ENCODE measurements at places on chromosomes 11 and 22.

GRCh38 chr22:49968313-49968830 is 7.8 kb downstream of the PIM3 start:
- DNase-seq = no peak

DNA sequence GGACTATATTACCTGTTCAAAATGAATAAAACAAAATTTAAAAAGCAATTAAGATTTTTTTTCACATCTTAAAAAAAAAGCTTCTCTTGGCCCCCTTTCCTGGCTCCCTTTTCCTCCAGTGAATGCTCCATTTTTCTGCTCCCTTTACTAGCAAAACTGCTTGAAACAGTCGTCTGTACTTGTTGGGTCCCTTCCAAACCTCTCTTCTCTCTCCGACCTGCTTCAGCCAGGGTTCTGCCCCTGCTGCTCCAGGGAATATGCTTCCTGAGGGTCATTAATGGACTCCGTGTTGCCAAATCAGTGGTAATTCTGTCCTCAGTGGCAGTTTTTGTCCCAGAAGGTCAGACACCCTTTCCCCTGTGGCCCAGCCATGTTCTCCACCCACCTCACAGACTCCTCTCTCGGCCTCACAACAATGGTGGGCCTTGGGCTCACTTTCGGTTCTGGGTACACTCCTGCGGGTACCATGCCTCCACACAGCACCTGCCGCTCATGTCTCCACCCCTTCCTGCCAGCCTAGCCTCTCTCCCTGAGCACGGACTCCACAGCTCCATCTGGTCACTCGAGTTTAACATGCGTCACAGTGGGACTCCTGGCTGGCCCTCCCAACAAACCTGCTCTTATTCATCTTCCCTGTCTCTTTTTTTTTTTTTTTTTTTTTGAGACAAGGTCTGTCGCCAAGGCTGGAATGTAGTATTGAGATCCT is 7.8 kb upstream of the POLR3H start:
- no peak for DNase-seq

GRCh38 chr11:117205211-117205818 is 6.1 kb downstream of the TAGLN start:
- no peak for DNase-seq

GRCh38 chr11:37026326-37026725 is 428.3 kb upstream of the RAG2 start:
- no peak for DNase-seq

DNA sequence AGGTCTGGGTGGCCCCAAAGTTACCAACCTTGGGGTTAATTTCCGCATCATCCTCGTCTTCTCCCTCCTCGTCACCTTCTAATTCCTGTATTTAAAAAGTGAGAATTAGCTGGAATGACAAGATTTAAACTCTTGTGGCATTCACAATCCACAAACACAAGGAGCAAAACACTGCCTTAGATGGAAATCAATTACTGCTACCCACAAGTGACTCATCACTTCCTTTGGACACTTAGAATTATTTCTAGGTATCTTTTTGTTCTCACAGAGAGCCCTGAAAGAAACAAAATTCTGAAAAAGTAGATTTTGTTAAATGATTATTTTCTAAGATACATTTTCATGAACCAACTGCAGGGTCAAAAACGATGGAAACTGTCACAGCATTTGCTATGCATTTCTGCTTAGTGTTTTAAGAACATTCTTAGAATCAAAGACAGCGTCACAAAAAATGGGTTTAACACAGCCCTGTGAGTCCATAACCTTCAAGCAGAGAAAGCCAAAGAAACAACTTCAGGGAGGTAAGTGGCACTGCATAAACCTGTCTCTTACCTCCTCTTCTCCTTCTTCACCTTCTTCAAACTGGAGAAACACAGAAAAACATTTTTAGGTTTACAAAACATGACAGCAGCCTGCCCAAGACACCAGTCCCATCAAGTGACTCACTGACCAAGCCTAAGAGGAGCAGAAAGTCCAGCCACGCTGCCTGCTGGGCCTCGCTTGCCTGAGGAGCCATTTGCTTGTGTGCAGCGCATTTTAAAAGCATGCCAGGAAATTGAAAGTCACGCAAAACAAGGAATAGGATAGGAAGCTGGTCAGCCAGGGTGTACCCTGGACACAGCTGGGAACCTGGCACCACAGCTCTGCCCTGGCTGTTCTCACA is 22.3 kb upstream of the PHLDA2 start:
- DNase-seq = no peak

Measured in SK-MEL-5 (cell line).